ENCODE measurements at places on chromosomes 1 and 21.

GRCh38 chr1:224454402-224455055 is 19.9 kb upstream of the WDR26 start:
- DNase-seq = no peak

DNA sequence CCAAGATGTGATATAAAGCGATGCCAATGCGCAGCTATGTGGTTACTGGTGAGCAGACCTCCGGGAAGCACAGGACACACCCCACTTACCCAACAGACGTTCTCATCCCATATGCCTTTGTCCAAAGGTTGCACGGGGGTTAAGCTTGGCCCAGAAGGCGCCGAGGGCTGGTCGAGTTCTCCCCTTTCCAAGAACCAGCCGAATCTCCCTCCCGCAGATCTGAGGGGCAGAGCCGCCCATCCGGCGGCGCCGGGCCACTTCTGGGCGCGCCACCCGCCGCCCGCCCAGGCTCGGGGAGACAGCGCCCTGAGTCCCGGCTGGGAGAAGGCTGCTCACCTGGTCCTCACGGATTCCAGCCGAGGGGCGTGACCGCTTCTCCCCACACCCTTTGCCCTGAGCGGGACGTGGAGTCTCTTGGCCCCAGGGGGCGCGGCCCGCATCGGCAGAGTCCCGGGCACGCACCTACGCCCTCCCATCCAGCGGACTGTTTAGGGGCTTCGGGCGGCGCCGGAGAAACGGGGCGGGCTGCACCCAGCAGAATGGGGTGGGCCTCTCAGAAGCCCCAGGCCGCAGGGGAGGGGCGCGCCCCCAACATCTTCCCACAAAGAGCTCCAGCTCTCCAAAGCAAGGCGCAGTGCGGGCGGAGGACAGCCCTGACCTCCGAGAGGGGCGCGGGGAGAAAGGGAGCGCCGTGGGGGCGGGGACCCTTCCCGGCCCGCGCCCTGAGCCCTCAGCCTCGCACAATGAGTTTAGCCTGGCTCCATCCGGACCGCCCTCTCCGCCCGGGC is 615 bp downstream of the GPR161 start:
- DNase-seq = no peak

- DNase-seq = no peak
These were observed 104.8 kb downstream of the HLX start for GRCh38 chr1:220983877-220984635.

- DNase-seq = no peak
These were observed 37.9 kb downstream of the LRRIQ3 start for GRCh38 chr1:74160046-74160445.
